ENCODE measurements at places on chromosomes 2 and 18.

GRCh38 chr2:207390302-207391095 lies 139.3 kb upstream of the CREB1 start:
- DNase-seq: no peak

DNA sequence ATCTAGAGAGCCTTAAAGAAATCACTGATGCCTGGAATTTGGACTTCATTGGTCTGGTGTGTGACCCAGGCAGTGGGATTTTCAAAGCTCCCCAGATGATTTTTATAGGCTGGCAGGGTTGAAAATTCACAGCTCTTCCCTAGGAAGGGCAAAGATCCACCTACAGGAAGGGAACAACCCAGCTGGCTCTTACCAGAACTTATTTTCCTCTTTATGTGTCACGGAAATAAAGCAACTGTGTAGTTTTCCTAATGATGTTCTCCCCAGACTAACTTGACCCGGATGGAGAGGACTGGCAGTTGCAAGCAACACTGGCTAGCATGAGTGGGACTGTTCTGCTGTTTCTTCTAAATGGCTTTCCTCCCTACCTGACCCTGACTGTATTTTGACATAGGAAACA lies 235.6 kb downstream of the ALPK2 start:
- DNase-seq: no peak

DNA sequence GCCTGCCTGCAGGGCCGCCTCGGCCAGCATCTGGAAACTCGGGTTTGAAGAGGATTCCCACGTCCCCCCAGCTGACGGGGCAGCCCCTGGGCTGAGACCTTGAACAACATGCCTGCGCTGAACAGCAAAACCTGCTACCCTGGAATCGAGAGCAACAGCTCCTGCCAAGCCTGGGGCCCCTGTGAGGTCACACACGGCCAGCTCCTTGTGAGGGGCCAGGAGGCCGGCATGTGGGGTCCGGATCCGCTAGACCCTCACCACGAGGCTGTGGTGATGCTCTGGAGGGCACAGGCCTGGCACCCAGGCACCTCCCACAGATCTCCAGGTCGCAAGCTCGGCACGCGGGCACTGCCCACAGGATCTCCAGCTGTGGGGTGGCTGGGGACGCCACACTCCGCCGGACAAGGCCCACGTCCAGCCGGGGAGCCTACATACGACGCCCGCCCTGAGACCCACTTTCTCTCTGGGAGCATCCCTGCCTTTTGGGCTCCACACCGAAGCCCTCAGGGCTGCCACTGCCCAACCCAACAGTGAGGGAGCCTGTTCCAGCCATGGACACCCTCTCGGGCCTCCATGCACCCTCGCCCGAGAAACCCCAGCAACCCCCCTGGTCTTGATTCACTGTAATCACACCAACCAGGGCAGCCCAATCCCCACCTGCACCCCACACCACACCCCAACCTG lies 34.1 kb downstream of the SLC66A2 start:
- DNase-seq: no peak

DNA sequence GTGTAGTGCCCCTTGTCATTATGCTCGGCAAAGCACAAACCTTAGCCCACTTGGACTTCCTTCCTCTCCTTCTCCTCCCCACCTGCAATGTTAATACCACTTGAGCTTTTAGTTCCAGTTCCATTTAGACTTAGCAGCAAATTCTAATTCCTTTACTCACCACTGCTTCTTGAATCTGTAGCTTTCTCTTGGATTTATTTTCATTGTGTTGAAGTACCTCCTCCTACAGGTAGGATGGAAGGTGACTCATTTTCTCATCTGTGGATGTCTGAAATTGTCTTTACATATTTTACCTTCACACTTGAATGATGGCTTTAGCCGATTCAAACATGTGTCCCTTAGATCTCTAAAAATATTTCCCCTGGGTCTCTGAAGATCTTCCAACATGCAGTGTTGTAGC lies 32.8 kb upstream of the BIN1 start:
- no peak for DNase-seq

DNA sequence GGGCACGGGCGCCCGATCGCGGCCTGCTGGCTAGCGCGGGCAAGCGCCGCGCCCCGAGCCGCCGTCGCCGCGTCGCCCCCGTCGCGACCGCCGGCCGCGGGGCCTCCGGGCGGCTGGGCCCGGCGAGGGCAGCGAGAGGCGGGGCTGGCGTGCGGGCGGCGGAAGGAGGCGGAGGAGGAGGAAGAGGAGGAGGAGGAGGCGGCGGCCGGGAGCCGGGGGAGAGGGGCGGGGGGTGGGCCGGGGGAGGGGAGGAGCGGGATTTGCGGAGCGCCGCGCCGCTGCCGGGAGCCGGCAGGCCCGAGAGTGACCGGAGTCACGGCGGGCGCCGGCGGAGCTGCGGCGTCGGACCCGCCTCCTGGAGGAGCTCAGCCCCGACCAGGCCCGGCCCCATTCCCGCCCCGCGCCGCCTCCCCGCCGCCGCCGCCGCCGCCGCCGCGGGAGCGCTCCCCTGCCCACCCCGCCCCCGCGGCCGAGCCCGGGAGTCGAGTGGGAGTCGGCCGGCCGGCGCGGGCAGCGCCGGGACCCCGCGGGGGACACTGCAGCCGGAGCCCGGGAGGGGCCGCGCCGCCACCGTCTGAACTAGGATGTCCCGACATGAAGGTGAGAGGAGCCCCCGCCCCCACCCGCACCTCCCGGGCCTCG lies at the start of gene KCMF1:
Gene KCMF1 (plus strand): TSS at position 294 of the 642 bp plus-strand sequence. CDS start 291 bp downstream, at position 585.
- peak; percentile 92 for DNase-seq

DNA sequence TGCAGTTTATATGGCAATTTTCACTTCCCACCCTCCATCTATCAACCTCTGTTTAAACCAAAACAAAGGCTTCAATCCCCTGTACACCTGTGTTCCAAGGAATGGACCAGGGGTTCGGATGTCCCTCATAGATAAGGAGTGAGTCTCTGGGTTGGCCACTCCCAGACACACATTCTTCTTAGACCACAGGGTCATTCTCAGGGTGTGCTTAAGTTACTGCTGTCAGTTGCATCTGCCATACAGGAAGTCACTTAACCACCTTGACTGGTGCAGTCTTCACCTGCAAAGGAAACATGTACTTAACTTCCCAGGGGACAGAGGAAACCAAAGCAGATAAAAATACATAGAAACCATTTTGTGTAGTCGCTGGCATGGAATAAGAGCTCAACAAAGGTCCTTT lies 151.0 kb upstream of the NDUFV2 start:
- no peak for DNase-seq
